ENCODE measurements at places on chromosomes 7 and 10.
A peak's percentile ranks its signal among the peaks of the same experiment; 100 is the strongest.

DNA sequence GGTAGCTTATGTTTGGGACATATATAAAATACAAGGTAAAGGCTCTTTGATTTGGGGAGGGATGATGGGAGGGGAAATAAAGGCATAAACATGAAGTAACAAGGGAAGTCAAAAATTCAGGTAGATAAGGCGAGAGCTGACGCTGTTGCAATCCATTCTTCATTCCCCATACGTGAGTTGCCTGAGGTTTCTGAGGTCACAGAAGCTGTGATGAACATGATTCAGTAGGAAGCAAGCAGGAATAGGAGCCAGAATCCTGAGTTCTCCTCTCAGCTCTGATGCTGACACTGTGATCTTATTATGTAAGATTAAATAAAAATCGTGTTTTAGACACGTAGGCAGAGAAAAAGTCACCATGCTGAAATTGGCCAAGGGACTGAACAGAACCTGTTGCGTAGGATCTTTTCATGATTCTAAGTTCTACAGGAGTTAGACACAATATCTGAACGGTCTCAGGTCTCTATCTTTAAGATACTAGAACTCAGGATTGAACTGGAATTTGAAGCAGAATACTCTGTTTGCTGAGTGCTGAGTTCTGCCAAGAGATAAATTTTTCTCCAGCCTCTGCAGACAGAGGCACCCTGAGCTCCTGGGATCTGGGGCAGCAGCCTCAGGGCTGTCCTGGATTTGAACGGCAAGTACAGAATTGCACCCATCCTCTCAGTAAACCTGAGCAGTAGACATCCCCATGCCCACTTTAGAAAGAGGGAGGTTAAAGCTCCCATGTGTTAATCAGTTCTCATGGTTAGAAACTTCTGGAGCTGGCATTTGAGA, 21.0 kb downstream of the KLF6 start:
- no peak for DNase-seq

- DNase-seq: no peak
Observed at GRCh38 chr10:71463111-71463510, 66.4 kb downstream of the CDH23 start.

- no peak for DNase-seq
Observed at GRCh38 chr10:49089152-49089551, 26.2 kb downstream of the VSTM4 start.

DNA sequence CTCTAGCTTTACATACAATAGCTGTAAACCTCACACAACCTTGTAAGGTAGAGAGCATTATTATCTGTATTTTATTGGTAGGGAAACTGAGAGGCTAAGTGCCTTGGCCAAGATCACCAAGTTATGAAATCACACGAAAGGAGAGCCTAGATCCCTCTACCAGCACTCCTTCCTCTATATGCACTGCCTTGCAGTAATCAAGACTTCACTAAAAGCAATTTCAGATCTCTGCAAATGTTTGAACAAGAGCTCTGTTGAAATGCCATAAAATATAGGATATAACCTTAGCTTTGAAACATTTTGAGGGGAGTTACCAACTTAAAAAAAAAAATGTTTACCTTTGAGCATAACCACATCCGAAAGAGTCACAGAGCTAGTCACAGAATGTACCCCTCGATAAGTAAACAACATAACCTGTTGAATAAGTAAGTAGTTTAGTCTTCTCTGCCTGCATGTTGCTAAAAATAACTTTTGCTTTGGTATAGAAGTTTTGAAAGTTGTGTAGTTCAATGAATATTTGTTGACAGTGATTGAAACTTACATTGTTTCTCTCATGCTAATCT, 709.4 kb downstream of the AUTS2 start:
- DNase-seq: no peak

DNA sequence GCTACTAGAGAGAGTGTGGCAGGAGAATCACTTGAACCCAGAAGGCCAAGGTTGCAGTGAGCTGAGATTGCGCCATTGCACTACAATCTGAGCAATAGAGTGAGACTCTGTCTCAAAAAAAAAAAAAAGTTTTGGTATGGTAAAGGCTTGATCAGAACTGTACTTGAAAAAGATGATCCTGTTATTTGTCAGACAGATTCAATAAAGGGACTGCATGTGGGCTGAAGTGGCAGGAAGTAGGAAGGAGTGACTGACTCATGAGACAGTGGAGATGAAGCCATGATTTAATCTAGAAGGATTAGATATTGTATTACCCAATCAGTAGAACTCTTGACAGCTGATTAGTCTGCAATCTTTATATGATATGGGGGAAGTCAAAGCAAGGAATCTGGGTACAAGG, 2.7 kb upstream of the TMEM254 start:
- DNase-seq: no peak

- peak; percentile 36 for DNase-seq
Observed at GRCh38 chr7:380711-381210, 90.8 kb downstream of the FOXL3 start.

GRCh38 chr10:14879928-14880193, 1.2 kb downstream of the SUV39H2 start:
- peak; percentile 25 for DNase-seq

DNA sequence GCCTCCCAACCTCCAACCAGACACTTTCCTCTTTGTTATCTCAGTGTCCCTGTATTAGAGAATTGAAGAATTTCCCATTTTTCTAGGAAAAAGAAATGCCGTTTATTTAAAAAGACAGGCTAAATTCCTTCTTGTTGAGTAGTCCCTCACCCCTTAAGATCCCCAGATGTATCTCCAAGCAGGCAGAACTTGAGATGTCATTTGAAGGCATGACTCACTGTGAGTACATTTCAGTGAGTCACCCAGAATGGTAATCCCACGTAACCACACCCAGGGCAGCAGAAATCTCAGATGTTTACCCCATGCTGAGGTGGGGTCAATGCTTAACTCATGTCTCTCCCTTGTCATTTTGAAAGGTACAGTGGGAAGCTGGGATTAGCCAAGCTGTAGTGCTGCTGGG, 4.4 kb downstream of the ZNF655 start:
- DNase-seq: no peak

- no peak for DNase-seq
Observed at GRCh38 chr10:87705339-87705738, 45.7 kb downstream of the PAPSS2 start.

GRCh38 chr10:15869935-15870334, 9.6 kb upstream of the MINDY3 start:
- DNase-seq: no peak

- DNase-seq: no peak
Observed at GRCh38 chr7:14747701-14748100, 154.8 kb downstream of the DGKB start.

DNA sequence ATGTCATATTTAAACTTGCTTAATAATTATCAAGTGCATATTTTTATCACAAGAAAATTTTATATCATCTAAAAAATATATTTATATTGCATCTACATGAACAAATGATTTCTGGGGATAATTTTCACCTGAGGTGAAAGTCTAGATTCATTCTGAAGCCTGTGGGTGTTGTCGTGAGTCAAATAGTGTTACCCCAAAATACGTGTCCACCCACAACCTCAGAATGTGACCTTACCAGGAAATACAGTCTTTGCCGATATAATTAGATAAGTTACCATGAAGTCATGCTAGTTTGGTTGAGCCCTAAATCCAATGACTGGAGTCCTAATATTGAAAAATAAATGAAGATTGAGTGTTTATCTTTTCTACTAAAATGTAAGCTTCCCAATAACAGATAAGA, 203.0 kb upstream of the MDFIC start:
- DNase-seq: no peak

DNA sequence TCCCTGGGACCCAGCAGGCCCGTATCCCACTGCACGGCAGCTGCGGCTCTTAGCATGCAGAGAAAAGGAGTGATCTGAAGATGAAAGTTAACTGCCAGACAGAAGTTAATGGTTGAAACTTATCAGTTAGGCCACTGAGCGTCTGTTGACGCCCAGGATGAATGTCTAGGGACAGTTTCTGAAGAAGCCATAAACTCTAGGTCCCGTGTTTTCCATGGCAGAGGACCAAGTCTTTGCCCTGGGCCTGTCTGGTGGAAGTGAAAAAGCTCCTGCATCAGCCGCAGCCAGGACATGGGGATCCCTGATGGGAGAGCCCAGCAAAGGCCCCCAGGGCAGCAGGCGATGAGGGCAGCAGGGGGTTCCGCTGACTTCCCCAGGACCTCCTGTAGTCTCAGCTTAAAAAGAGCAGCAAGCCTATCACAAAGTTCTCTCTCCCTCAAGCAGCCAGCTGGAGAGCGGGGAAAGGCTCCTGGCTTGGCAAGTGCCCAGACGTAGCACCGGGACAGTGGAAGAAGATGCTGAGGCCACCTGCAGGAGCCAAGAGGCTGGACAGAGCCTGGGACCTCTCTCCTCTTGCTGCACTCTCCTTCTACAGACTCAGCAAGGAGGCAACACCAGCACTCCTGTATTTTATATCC, 79.6 kb downstream of the TNS3 start:
- DNase-seq: no peak

- no peak for DNase-seq
Observed at GRCh38 chr10:18918532-18918931, 130.1 kb upstream of the MALRD1 start.

DNA sequence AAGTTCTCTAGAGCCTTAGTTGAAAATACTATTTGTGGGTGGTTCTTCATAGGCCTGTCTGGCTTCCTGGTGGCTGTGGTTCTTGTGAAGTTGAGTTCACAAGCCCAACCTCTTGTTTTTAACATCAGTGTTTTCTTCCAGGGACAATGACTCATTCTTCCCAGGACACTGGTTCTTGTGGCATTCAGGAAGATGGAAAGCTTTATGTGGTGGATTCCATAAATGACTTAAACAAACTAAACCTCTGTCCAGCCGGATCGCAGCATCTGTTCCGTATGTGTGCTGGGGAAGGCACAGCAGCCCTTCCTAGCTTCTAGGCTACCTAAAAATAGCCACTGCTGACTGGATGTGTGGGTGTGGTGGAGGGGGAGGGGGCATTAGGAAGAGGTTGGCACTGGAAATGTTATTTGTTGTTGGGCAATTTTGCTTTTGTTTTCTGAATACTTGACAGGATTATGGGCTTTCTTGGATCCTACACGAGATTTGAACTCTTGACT, 3.9 kb downstream of the LSMEM1 start:
- DNase-seq: no peak

- no peak for DNase-seq
Observed at GRCh38 chr10:71761541-71762113, 11.7 kb downstream of the VSIR start.

DNA sequence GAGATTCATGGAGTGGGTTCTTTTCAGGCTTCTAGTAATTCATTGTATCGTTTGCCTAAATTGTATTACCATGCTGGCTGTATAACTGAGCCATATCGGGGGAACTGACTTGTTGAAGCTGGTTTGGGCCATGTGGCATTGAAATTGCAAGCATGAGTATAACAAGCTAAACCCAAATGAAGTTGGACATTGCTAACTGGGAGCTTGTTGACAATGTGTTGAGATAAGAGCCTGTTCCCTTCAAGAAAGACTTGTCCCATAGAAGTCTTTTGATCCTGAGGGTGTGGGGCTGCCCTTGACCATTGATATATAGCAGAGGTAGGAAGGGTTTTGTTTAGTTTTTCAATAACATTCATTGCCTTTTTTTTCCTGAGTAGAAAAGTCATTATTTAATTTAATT, 156.0 kb downstream of the VTI1A start:
- no peak for DNase-seq

DNA sequence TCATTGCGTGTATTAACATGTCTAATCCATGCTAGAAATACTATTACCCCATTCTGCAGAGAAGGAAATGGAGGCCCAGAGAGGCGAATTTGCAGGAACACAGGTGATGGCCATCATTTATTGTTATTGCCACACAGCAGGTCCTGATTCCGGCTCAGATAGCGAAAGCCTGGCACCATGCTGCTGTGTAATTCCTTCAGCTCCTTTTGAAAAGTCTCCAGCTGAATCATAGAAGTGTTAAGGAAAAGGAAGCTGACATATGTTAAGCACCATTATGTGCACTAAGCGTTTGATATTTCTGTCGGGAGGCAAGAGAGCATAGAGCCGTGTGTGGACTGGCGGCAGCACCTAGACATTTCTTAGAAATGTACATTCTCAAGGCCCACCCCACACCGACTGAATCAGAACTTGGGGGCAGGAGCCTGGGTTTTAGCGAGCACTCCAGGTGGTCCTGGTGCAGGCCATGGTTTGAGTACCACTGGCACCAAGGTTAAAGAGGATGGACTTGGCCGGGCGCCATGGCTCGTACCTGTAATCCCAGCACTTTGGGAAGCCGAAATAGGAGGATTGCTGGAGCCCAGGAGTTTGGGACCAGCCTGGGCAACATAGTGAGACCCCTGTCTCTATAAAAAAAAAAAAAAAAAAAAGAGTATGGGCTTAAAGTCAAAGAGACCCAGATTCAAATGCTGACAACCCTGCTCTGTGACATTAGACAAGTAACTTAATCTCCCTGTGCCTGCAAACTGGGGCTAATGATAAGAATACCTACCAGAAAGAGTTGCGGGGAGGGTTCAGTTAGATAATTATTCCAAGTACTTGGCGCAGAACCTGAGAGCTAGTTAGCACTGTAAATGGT, 52.2 kb downstream of the UNC5B start:
- no peak for DNase-seq

- no peak for DNase-seq
Observed at GRCh38 chr7:27046854-27047549, 48.8 kb downstream of the HOXA1 start.

GRCh38 chr10:118570591-118570990, 24.9 kb downstream of the PRLHR start:
- no peak for DNase-seq

- DNase-seq: peak; percentile 51
Observed at GRCh38 chr10:103888113-103888841, 29.7 kb downstream of the STN1 start.

- DNase-seq: no peak
Observed at GRCh38 chr7:21426286-21427181, 1.3 kb upstream of the SP4 start.

DNA sequence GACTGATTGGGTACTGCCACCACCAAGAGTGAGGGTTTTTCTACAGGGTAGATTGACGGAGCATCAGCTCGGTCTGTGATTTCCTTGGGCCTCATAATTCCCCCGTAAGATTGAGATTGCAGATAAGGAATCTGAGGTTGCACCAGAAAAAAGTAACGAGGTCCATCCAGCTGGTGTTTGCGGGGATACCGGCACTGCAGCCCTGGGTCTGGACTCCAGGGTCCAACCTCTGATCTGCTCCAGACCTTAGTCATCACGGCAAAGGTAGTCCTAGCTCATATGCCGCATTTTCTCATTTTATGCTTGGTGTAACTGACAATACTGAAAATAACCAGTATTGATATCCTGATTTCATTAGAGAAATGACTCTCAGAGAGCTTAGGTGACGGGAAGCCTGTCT, 3.9 kb downstream of the CARD11 start:
- peak; percentile 30 for DNase-seq

- DNase-seq: peak; percentile 91
Observed at GRCh38 chr10:34814223-34814912, 728 bp downstream of the PARD3 start.

- DNase-seq: peak; percentile 22
Observed at GRCh38 chr10:115417585-115418265, 324.6 kb downstream of the ATRNL1 start.

DNA sequence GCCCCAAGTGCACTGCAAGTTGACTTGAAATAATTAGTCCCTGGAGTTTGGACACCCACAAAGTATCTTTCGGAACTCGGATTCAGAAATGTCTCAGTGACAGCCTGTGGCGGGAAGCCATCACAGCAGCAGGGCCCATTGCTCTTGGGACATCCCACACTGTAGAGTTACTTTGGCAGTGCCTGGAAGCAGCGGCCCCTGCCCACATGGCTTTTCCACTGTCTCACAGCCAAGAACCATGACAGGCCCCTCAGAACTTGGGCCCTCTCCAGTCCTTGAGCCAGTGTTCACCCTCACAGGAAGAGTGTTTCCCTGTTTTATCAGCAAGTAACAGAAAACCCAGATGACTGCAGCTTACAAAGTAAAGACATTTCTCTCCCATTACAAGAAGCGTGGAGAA, 477.0 kb upstream of the GALNT17 start:
- no peak for DNase-seq

All from SK-N-SH (cell line).